ENCODE measurements at places on chromosomes 7 and 10. TPM values are rescaled to one million over a fixed set of nuclear protein-coding genes. Genes with fewer than 3 reads are reported as not detected.
A peak's percentile ranks its signal among the peaks of the same experiment; 100 is the strongest.

Gene AS3MT
- total RNA-seq = 0.39 TPM

Gene TES
- 125 TPM for total RNA-seq

Gene RPEL1
- 0.12 TPM for total RNA-seq

Gene LRRC17
- not detected for total RNA-seq

Gene MRC1
- total RNA-seq = 0.05 TPM

Gene GBF1
- total RNA-seq = 44.2 TPM

Gene GPER1
- total RNA-seq = 0.56 TPM

Gene GPR146
- total RNA-seq = 0.91 TPM

Gene LZTS2
- total RNA-seq = 12.0 TPM

DNA sequence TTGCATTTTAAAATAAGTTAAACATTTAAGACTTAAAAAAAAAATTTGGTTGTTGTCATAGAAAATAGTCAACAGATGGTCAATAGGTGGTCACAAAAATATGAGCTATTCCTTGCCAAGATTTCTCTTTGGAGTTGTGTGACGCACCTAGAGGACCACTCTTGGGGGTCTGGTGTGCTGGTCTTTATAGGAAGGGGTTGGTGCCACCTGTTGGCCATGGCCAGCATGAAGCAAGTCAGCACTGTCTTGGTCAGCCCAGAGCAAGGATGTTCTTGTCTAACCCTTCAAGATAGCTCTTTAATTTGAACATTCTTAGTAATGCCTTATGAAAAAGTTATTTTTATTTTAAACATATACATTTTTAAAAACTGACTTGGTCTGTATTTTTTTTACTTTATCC, 267.9 kb upstream of the CNTNAP2 start:
- no peaks in the 10 kb centered on the region for H3K4me1 ChIP-seq
- H3K27me3 ChIP-seq = no peaks in the 10 kb centered on the region
- no peak for DNase-seq
- peaks cover 2% of the 10 kb centered on the region for H3K36me3 ChIP-seq
- H3K27ac ChIP-seq = no peak overlapping the region
- no peak overlapping the region for H3K4me3 ChIP-seq

DNA sequence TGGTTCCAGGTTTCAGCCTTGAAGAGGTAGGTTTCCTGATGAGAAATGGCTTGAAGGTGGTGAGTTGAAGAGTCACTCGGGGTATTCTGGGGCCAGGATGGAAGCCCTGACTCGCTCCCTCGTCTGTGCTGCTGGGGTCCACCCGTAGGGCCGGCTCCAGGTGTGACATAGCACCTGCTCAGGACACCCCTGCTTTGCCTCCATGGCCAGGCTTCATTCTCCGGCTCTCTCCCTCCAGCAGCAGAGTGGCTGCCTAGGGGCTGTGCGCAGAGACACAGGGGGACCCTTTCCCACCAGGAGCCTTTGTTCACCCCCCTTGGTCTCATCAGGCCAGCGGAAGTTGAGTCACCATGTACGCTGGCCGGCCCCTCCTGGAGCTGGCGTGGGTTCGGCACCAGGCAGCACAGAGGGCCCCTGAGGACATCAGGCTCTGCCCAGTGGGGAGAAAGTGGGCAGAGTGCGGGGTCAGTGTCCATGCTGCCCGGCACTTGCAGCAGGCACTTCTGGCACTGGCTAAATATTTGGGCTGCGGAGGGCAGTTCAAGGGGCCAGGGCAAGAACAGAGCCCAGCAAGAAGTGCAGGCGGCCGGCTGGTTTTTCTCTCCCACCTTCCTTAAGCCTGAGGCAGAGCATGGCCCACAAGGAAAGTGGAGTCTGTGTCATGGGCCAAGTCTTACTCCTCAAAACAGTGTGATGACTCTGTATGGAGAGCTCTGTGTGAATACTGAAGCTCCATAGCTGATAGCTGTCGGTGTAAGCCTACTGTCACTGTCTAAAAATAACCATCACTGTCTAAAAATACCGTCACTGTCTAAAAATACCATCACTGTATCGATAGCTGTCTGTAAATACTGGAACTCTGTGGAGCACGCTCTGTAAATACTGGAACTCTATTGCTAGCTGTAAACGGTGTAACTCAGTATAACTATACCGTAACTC, 3.7 kb upstream of the PRKAR1B start:
- peaks cover 16% of the 10 kb centered on the region for H3K4me1 ChIP-seq
- no peak overlapping the region for H3K4me3 ChIP-seq
- no peak for DNase-seq
- no peaks in the 10 kb centered on the region for H3K27me3 ChIP-seq
- peaks cover 15% of the 10 kb centered on the region for H3K36me3 ChIP-seq

DNA sequence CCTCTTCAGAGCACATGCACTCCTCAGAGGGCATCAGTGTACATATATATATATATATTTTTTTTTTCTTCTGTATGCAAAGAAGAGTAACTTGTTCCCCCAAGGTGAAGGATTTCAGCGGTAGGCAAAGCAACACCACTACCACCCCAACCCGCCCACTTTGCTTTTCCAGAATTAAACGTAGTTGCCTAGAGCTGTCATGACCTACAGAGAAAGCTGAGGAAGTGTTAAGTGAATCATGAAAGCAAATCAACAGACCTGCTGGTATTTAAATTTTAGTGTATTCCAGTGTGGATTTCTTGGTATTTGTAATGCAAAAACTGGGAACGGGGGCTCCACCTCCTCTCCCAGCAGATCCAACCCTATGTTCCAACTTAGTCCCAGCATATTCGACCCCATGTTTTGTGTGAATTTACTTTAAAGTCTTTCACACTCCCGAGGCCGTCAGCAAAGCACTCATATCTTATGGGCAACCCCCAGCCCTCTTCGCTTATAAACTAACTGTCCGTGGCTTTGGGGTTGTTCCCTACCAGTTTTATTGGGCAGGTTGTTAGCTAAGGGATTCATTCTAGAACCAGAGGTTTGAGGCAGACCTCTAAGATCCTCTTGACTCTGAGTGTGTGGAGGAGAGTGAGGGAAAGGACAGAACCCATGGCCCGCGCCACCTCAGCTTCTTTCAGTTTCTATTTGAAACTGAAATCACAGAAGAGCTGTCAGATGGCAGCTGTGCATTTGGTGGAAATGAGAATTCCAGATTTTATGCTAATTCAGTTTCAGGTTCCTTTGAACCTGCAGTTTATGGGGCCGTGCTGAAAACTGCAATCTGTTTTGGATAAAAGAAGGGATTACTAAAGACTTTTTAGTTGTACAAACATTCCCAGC, 450.2 kb upstream of the GALNT17 start:
- H3K36me3 ChIP-seq = no peaks in the 10 kb centered on the region
- H3K4me1 ChIP-seq = peaks cover 48% of the 10 kb centered on the region
- H3K4me3 ChIP-seq = peak overlapping the region; percentile 45
- H3K27ac ChIP-seq = no peak overlapping the region
- DNase-seq = peak; percentile 48
- H3K27me3 ChIP-seq = peaks cover 42% of the 10 kb centered on the region

DNA sequence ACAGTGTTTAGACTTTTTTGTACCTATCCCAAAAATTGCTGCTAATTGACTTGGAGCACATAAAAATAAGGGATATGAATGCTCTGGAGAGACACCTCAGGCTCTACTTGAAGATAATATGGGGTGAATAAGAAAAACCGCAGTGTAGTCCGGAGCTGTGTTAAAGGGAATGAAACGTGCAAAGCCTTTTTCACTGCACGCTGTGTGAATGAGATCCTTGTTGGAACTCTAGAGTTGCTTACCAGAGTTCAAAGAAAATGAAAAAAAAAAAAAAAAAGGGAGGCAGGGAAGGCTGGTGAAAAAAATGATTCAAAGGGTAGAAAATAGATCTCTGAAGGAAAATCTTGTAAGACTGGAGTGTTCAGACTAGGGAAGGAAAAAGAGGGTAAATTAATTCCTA, 226.6 kb downstream of the LRMDA start:
- no peaks in the 10 kb centered on the region for H3K36me3 ChIP-seq
- no peaks in the 10 kb centered on the region for H3K4me1 ChIP-seq
- no peak overlapping the region for H3K27ac ChIP-seq
- DNase-seq = no peak
- no peak overlapping the region for H3K4me3 ChIP-seq

GRCh38 chr7:94286111-94286510, 108.6 kb upstream of the COL1A2 start:
- H3K27me3 ChIP-seq = peaks cover 17% of the 10 kb centered on the region
- no peak for DNase-seq
- no peak overlapping the region for H3K27ac ChIP-seq
- no peaks in the 10 kb centered on the region for H3K4me1 ChIP-seq
- H3K36me3 ChIP-seq = no peaks in the 10 kb centered on the region
- no peak overlapping the region for H3K4me3 ChIP-seq

DNA sequence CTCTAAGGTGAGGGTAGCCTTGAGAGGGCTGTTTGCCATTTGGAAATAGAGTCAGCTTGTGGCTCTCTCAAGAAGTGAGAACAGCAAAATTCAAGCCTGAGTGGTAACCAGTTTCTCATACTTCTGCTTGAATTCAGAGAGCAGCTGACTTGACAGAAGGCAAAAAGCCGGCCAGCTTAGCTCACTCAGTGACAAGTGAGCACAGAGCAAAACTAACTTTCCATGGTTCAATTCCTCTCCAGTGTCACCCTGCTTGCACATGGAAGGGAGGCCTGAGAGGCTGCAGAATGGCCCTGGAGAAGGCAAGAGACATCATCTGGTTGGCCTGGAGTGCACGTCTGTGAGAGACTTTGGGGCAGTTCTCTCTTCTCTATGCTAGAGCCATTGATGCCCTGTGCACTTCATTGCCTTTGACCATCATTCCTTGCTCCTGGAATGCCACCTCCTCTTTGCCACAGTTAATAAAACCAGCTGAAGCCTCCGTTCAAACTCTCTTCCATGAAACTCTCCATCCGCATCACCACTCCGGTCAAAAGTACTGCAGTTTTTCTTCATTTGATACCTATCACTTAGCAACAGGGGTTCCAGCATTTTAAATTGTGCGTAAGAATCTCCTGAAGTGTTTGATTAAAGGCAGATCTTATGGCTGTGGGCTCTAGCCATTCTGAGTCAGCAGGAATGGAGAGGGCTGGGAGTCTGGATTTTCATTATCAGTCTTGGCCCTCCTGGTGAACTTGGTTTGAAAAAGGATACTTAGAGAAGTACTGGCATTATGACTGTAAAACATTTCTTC, 69.8 kb upstream of the PIK3CG start:
- H3K4me1 ChIP-seq = no peaks in the 10 kb centered on the region
- H3K27me3 ChIP-seq = no peaks in the 10 kb centered on the region
- peaks cover 10% of the 10 kb centered on the region for H3K36me3 ChIP-seq
- peak overlapping the region; percentile 17 for H3K27ac ChIP-seq
- no peak overlapping the region for H3K4me3 ChIP-seq

- DNase-seq = no peak
- no peaks in the 10 kb centered on the region for H3K4me1 ChIP-seq
- peaks cover 4% of the 10 kb centered on the region for H3K36me3 ChIP-seq
- H3K27me3 ChIP-seq = no peaks in the 10 kb centered on the region
Measured at GRCh38 chr7:122688400-122688998, 10.4 kb downstream of the RNF133 start.

- no peak overlapping the region for H3K4me3 ChIP-seq
- DNase-seq = no peak
- peaks cover 9% of the 10 kb centered on the region for H3K4me1 ChIP-seq
- H3K27me3 ChIP-seq = peaks cover 6% of the 10 kb centered on the region
- no peak overlapping the region for H3K27ac ChIP-seq
Measured at GRCh38 chr10:60828489-60828852, 50.2 kb downstream of the CDK1 start.

DNA sequence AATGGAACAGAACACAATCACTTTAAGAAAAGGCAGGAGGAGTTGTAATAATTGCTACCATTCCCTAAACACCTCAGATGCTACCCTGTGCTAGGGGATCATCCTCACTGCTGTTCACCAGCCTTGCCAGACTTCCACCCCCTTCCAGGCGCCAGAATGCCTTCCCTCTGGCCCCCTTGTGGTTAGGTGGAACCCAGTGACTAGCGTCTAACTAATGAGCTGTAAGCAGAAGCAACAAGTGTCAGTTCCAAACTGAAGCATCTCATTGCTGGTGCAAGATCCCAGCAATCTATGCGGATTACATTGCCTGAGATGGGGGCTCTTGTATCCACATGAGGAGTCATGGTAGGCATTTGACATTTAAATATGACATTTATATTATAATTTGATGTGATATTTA, 86.6 kb downstream of the FRMD4A start:
- no peaks in the 10 kb centered on the region for H3K36me3 ChIP-seq
- H3K27ac ChIP-seq = no peak overlapping the region
- H3K4me1 ChIP-seq = peaks cover 6% of the 10 kb centered on the region
- no peak overlapping the region for H3K4me3 ChIP-seq

DNA sequence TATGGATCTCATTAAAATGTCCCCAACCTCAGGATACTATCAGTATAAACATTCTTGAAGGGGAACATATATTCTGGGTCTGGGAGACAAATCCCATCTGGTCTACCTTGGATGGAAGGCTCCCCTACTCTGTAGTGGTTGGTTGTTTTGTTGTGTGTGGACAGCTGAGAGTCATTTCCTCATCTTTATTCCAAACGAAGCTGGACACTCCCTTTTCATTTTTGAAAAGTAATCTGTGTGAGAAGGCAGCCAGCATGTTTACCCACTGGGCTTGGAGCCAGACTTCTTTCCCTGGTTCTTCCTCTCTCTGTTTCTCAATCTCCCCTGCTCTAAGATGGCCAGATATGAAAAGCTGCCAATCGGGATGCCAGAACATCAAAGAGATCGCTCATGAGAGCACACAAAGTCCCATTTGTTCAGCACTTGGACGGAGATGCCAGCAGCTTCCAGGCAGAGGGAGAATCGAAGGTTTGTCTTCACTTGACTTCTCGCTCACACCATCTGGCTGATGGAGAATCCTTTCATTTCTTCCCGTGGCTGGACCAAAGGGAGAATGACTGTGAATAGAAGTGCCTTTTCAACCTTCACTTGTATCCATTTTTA, 108.1 kb upstream of the AGR3 start:
- H3K27ac ChIP-seq = no peak overlapping the region
- H3K27me3 ChIP-seq = peaks cover 8% of the 10 kb centered on the region
- DNase-seq = no peak
- H3K4me1 ChIP-seq = peaks cover 6% of the 10 kb centered on the region
- H3K4me3 ChIP-seq = no peak overlapping the region

GRCh38 chr10:89164080-89164479, 43.0 kb downstream of the CH25H start:
- H3K27me3 ChIP-seq = peaks cover 44% of the 10 kb centered on the region
- no peak for DNase-seq
- H3K36me3 ChIP-seq = no peaks in the 10 kb centered on the region
- peak overlapping the region; percentile 88 for H3K4me3 ChIP-seq

- H3K27ac ChIP-seq = no peak overlapping the region
- no peak for DNase-seq
- H3K4me1 ChIP-seq = peaks cover 41% of the 10 kb centered on the region
- peak overlapping the region; percentile 66 for H3K4me3 ChIP-seq
Measured at GRCh38 chr7:39609935-39610263, 13.5 kb upstream of the RALA start.

- no peak overlapping the region for H3K4me3 ChIP-seq
- DNase-seq = no peak
- no peaks in the 10 kb centered on the region for H3K36me3 ChIP-seq
- H3K27ac ChIP-seq = no peak overlapping the region
- peaks cover 6% of the 10 kb centered on the region for H3K4me1 ChIP-seq
- H3K27me3 ChIP-seq = peaks cover 21% of the 10 kb centered on the region
Measured at GRCh38 chr7:94088560-94088959, 84.4 kb upstream of the BET1 start.

DNA sequence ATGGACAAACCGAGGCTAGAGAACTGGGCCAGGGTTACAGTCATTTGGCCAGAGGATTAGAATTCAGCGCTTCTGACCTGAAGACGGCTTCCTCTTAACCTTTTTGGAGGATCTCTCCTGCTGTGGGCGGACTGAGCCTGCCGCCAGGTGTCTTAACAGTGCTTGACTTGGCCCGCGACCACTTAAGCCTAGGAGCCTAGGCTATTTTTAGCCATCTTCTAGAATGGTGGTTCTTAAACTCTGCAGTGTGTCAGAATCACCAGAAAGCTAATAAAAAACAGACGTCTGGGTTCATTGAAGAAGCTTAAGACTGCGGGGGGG, 722 bp downstream of the MDH2 start:
- peak; percentile 20 for DNase-seq
- peak overlapping the region; percentile 47 for H3K27ac ChIP-seq
- peaks cover 51% of the 10 kb centered on the region for H3K4me1 ChIP-seq
- H3K36me3 ChIP-seq = peaks cover 11% of the 10 kb centered on the region
- peak overlapping the region; percentile 96 for H3K4me3 ChIP-seq
- H3K27me3 ChIP-seq = no peaks in the 10 kb centered on the region

All from activated T-cell treated with anti-CD3 and anti-CD28 coated beads, Interleukin-2, amount 50 U/mL, for 72 hours (primary cell).